ACHN (cell line): ENCODE measurements at places on chromosomes 13 and 19.

GRCh38 chr19:5960005-5961001 lies 17.6 kb downstream of the RANBP3 start:
- no peak for DNase-seq

DNA sequence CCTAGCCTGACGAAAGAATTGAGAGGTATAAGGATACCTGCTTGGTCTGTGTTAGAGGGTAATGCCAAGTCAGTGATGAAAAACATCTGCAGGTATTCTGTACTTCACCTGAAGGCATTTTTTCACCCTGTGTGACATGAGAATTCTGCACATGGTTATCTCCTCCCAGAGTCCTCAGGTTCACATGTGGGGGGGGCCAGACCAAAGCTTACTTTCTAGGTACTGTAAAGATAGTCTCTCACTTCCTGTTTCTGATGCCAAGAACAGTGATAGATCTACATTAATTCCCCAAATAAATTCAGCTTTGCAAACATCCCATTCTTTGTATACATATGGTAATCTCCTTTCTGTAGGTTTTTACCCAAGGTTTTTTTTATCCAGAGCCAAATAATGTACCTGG lies 53.4 kb downstream of the GPC6 start:
- DNase-seq, result no peak

DNA sequence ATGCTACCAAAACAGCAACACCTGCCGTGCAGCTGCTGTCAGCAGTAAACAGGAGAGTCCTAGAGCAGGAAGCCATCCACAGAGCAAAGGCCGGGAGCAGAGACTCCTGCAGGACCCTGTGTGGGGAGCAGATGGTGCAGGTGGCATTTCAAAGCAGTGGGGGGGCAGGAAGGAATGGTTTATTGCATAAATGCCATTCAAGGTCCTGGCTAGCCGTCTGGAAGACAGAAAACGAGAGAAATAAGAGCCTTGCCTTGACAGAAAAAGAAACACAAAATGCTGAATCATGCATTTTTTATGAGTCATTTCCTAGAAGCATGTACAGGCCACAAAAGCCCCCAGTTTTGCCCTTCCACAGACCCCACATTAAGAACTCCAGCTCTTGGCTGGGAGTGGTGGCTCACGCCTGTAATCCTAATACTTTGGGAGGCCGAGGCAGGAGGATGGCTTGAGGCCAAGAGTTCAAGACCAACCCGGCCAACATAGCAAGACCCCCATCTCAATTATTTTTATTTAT lies 5.4 kb downstream of the RSPH6A start:
- DNase-seq, result peak; percentile 15

- DNase-seq, result no peak
Observed at GRCh38 chr19:7113233-7113632, 43.7 kb downstream of the ZNF557 start.

GRCh38 chr19:18440415-18440877 lies 2.5 kb upstream of the ISYNA1 start:
- no peak for DNase-seq

- DNase-seq, result peak; percentile 42
Observed at GRCh38 chr13:84641491-84641890, 759.2 kb upstream of the SLITRK1 start.

- DNase-seq, result peak; percentile 1
Observed at GRCh38 chr19:36719687-36720556, 32.5 kb downstream of the ZNF567 start.

GRCh38 chr13:97430296-97430695 lies 3.7 kb upstream of the RAP2A start:
- DNase-seq, result no peak

DNA sequence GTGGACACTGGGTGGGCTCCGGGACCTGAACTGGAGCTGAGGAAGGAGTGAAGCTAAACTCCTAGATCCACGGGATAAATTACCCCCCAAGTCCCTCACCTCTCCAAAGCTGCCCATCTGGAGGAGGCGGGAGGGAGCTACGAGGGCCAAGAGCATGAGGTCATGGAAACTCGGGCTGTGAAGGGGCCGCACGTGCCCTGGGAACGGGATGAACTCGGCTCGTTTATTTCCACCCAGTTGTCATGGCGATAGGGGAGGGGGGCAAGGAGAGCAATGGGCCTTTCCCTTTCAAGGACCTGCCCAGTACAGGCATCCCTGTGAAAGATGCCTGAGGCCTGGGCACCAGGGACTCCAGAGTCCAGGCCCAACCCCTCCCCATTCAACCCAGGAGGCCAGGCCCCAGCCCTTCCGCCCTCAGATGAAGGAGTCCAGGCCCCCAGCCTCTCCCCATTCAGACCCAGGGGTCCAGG lies 3.8 kb downstream of the PPP1R12C start:
- peak; percentile 85 for DNase-seq

DNA sequence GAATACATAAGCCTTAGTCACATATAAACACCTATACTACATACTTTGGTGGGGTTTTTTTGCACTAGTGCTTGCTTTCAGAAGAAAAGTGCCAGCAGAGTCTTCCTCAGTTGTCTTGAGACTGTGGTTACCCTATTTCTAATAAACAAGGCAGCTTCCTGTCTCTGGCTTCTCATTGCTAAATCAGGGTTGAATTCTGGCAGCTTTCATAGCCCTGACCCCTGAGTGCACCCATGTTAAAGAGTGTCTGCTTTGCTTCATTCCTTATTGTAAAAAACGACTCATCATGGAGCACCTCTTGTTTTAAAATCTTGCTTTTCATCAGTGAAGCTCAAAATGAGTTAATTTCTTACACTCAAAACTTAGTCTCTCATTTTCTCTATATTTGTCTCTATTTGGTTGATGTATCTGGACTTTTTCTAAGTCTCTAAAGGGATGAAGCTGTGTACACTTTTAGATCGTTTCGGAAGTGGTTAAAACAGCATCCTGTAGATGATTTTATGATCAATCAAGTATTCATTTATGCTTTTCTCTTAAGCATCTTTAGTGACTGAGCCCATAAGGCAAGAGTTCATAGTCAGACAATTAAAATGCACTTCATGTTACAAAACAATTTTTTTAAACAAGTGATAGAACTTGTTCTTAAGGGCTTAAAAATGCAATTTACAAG lies 72.1 kb downstream of the KLF12 start:
- DNase-seq, result no peak

GRCh38 chr13:98842858-98843481 lies 90.5 kb upstream of the SLC15A1 start:
- DNase-seq, result peak; percentile 67

GRCh38 chr19:11745869-11746268 lies 7.1 kb upstream of the ZNF823 start:
- DNase-seq, result no peak

DNA sequence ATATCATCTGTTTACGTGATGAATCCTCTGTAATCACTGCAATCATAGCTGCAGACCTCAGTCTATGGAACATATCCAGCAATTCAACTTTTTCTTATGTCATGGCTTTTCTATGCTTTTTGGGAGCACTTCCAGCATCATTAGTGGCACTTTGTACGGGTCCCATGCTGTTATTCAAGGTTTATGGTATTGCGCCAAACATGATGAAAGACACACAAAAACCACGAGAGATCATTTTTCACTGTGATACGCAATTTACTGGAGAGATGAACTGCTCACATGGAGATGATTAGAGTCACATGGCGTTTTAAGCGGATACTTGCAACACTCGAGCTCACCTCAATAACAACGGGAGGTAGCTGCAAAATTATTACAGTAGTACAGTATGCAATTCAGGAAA lies 2101.7 kb upstream of the PCDH20 start:
- no peak for DNase-seq

GRCh38 chr19:6736169-6736916 lies 1.0 kb downstream of the GPR108 start:
- DNase-seq, result peak; percentile 89

- no peak for DNase-seq
Observed at GRCh38 chr13:36286006-36286405, 11.6 kb downstream of the CCDC169 start.

DNA sequence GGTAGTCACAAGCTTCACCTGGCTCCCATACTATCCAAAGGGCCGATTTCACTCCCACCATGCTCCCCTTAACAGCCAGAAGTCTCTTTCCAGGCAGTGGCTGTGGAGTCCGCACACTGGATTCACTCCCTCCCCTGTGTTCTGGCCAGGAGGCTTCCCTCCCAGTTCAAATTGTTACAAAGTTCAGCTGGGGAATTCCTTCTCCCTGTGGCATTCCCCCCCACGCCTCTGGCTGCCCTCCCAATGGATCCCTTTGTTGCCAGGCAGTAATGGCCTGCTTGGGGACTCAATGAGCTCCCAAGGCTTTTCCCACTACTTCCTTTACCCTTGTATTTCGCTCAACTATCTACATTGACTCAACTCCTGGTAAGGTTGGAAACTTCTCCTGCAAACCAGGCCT lies 1921.4 kb upstream of the PCDH20 start:
- no peak for DNase-seq

DNA sequence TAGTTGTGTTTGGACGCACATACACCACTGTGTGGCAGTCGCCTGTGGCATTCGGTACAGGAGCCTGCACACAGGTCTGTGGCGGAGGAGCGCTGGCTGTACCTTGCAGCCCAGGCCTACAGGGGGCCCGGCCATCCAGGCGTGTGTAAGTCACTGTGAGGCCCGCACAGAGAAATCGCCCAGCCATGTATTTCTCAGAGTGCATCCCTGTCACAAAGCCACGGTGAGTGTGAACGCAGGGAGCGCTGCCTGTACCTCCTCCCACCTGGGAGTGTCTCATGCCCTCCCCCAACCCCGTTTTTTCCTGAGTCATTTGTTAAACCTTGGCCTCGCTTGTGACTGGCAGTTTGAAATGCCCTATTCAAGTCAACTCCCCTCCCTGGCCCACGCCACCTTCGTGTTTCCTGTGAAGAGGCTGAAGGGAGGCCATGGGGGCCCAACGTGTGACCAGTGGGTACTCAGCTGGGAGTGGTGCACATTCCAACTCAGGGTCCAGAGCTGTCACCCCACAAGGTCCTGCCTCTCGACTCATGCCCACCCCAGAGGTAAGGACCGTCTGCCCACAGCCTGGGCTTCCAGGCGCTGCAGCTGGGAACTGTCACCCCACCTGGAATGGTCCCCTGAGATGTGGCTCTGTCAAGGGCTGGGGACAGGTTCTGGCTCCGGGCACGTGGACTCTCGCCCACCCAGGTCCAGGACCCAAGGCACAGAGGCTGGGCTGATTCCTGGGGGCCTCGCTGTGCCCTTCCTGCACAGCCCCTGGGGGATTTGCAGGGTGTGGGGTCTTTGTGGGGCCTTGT lies 11.6 kb upstream of the RASA3 start:
- no peak for DNase-seq

GRCh38 chr19:53655042-53655665 lies 23.4 kb downstream of the DPRX start:
- no peak for DNase-seq

GRCh38 chr19:1240925-1241324 lies 626 bp upstream of the ATP5F1D start:
- DNase-seq, result no peak

DNA sequence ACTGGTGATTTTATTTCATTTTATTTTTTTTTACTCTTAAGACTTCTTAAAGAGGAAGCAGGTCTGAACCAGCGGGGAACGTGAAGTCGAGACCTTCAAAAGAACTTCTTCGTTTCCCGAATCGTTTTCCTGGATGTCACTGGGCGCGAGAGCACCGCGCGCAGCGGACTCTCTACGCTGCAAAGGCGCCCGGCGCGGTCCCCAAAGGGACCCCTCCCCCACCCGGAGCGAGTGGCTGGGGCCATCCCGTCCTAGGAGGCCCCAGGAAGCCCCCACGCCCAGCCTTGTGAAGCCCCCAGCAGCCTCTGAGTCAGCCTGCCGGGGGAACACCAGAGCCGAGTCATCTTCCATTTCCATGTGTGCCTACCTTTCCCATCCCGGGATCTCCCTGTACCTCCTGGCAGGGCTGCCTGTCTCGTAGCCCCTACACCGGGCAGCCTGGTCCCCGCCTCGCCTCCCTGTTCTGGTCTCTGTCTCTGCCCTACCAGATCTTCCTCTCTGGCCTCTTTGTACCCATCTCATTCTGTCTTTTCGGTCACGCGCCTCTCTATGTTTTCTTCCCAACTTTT lies 608 bp downstream of the CD70 start:
- DNase-seq, result no peak

DNA sequence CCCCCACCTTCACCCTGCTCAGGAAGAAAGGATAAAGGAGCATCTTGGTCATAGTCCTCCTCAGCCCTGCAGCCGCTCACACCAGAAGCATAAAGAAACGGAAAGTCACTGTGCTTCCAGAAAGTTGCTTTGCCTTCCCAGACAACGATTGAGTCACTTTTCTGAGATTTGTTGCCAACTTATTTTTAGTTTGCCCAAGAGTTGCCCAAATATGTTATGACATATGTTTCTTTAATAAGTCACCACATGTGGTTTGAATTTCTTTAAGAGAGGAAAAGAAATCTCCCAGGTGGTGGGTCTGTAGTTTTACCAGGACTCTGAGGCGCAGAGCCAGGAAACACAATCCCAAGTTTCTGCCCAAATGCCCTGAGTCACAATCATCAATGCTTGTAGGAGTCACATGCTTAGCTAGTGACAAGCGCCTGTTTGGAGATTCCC lies 63.4 kb upstream of the LRCH1 start:
- DNase-seq, result peak; percentile 8
